Activated CD4-positive, alpha-beta T cell treated with anti-CD3 and anti-CD28 coated beads for 4 hours (primary cell): ENCODE measurements at places on chromosomes 5 and 9.

DNA sequence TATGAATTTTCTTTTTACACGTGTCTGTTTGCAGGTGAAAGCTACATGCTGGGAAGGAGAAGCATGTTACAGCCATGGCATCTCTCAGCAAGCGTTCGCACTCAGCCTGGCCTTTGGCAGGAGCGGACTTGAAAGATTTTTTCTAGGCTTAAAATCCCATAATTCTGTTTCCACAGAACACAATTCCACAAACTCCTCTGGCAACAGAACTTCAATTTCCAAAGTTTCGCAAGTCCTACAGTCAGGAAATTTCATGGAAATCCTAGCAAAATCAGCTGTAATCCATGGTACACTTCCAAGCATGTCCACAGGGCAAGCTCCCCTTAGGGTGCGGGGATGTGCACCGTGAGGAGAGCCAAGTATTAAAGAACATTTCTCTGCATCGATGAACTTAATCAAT, 35.9 kb downstream of the SUB1 start:
- no peak for DNase-seq

DNA sequence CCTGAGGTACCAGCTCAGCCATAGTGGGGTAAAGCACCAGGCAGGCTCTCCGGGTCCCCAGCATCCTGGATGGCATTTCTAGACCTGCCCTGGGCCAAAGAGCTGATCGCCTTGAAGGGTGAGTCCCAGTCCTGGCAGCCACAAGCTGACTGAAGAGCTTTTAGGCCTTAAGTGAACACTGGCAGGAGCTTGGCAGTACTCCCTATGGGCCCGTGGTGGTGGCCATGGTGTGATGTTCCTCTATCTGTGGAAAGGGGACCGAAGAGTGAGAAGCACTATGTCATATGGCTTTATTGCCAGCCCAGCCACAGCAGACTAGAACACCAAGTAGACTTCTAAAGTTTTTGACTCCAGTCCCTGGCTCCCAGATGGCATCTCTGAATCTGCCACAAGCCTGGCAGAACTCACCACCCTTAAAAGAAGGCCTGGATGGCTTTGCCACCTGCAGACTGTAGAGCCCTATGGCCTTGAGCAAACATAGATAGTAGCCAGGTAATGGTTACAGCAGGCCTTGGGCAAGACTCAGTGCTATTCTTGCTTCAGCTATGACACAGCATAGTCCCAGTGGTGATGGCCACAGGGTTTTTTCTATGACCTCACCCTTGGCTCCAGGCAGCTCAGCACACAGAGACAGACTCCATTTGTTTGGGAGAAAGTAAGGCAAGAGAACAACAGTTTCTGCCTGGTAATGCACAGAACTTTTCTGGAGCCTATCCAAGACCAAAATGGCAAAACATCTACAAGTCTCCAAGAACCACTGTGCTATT, 801.5 kb upstream of the DMAC1 start:
- no peak for DNase-seq

DNA sequence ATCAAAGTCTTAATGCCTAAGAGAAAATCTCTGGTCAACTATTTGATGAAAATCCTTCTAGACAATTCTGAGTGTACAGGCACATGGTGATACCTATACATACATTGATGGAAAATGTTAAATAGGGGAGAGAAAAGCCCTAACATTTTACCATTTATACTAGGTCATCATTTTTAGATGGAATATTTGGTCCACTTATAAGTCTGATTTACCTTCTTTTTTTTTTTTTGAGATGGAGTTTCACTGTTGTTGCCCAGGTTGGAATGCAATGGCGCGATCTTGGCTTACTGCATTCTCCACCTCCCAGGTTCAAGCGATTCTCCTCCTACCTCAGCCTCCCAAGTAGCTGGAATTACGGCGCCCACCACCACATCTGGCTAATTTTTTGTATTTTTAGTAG, 81.7 kb downstream of the FCHO2 start:
- no peak for DNase-seq

DNA sequence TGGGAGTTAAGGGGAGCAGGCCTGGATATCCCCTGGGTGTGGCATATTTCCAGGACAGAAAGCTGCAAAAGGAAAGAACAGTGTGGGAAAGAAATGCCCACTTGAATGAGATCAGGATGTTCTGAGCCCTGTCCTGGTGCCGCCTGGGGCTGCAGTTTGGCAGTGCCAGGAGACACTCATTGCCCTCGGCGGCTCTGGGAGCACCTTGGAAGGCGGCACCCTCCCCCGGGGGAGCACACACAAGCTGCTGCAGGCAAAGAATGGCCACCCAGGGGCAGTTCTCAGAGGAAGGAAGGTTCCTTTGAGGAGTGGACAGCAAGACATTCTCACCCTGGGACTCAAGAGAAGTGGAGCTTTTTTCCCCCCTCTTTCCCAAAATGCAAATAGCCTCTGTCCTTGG, 305.3 kb downstream of the NTRK2 start:
- no peak for DNase-seq

GRCh38 chr5:57770039-57770438, 287.4 kb upstream of the ACTBL2 start:
- DNase-seq: no peak

DNA sequence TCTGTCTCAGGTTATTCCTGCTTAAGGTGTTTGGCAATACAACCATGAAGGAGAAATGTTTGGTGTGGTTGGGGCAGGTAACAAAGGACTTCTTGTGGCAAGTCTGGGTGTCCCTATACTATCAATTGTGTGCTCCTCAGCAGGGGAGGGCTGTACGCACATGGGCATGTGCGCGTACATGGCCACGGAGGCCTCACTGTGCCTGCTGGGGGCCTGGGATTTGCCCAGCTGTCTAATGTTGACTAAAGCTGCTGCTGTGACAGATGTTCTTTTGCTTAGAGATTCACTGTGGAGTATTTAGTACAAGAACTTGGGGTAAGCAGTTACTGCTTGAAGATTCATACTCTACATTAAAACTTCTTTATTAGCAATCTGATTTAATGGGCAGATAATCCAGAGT, 97.5 kb downstream of the HSPA4 start:
- no peak for DNase-seq

DNA sequence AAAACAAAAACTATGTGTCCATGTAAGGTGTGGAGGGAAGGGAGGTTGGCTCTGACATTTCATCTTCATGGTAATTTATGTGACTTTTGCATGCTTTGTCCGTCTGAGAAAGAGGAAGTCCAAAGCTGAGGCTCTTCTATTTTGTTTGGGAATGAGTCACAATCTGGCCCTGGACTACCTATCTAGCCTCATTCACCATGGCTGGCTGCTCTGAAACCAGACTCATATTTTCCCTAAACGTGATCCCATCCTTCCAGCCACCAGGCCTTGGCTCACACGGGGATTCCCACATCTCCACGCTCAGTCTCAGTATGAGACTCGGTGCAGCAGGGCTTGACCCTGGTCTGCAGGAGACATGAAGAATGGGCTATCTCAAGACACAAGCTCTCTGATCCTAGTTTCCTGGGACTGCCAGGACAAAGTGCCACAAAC, 672.8 kb downstream of the ACTL7B start:
- no peak for DNase-seq

DNA sequence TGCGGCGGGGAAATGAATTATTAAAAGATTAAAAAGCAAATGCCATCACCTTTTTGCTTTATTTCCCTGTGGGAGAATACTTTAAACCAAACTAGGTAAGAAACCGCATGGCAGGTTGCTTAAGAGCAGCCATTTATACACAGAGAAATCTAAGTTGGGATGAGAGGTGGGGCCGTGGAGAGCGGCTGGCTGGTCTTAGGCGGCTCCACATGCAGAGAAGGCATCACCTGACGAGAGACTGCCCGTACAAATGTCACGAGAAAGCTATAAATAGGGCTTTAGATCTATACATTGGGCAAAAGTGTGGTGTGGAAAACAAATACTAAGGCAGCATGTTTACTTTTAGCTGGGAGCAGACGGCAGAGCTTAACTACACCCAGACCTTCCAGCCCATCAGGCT, 39.4 kb downstream of the MED27 start:
- no peak for DNase-seq

GRCh38 chr5:120767178-120767820, 303.2 kb downstream of the PRR16 start:
- no peak for DNase-seq

- DNase-seq: no peak
Measured at GRCh38 chr5:69034898-69035297, 58.9 kb upstream of the SLC30A5 start.

- no peak for DNase-seq
Measured at GRCh38 chr5:107485184-107485583, 185.6 kb downstream of the EFNA5 start.

DNA sequence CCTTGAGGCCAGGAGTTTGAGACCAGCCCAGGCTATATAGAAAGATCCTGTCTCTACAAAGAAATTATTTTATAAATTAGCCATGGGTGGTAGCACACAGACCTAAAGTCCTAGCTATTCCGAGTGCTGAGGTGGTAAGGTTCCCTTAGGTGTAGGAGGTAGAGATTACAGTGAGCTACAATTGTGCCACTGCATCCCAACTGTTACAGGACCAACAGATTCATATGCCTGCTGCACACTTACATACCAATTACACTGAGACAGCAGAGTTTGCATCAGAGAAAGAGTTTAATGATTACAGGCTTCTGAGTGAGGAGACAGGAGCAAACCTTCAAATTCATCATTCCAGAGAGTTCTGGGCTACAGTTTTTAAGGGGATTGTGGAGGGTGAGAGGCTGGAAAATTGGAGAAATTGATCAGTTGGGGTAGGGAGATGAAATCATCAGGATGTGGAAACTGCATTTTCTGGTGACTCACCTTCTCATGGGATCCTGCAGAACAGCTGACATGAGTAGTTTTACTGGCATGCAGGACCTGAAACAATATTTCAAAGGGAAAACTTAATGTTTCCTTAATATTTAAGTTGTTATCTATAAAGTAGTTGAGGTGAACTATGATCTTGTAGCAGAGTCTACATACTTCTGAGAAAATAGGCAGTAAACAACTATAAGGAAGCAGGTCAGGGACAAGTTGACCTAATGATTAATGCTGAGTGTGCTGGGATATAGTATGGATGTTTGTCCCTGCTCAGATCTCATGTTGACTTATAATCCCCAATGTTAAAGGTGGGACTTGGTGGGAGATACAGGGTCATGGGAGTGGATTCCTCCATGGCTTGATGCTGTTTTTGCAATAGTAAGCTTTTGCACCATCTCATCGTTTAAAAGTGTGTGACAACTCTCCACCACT, 54.7 kb downstream of the ANXA2R start:
- no peak for DNase-seq

DNA sequence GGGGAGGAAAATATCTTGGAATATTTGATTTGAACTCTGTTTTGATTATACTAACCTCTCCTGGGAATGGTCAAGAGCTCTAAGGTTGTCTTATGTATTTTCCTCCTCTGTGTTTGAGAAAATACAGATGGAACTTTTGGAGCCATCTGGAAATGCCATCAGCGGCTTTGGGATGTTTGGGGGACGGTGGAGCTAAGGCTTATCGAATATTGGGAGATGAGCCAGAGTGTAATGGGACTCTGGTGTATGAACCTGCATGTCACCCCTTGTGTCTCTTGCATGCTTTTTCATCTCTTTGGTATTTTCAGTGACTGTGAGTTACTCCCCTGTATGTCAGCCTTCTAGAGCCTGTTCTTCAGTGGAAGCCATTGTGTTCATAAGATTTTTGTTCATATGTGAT, 180.0 kb upstream of the OTULINL start:
- no peak for DNase-seq
